ENCODE measurements at places on chromosomes 5 and 9.
A peak's percentile ranks its signal among the peaks of the same experiment; 100 is the strongest.

- no peak for DNase-seq
- H3K4me3 ChIP-seq: no peak overlapping the region
- no peaks in the 10 kb centered on the region for H3K36me3 ChIP-seq
Observed at GRCh38 chr5:119033135-119033534, 37.8 kb upstream of the DMXL1 start.

DNA sequence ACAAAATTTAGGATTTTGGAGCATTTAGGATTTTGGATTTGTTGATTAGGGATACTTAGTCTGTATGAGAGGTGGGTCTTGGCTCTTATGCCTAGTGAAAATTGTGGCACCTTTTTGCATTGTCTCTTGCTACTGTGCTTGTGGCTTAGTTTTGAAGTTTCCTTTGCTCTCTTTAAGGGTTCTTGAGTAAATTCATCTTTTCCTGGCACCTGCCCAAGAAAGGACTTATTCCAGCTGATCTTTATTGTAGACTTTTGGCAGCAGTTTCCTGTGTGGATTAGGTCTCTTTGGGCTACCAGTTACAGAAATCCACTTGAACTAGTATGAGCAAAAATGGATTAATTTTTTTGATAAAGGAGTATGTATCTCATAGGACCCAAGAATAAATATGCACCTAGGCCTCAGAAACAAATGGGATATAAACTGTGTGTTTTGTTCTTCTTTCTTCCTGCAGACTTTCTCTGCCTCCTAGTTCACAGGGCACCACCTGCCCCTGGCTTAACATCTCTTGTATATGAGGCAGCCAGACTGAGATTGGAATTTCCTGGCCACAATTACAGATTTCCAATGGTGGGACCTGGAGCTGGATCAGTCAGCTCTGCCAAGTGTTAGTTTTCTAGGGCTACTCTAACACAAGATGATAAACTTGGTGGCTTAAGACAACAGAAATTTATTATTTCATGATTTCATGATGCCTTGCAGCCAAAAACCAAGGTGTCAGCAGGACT is 44.6 kb downstream of the FOCAD start:
- H3K36me3 ChIP-seq: 0 out of 2 replicates have a peak, but pooled peaks cover 2% of the 10 kb centered on the region
- no peak for DNase-seq
- H3K27me3 ChIP-seq: no peaks in the 10 kb centered on the region
- H3K4me3 ChIP-seq: no peak overlapping the region
- peaks cover 15% of the 10 kb centered on the region for H3K4me1 ChIP-seq
- H3K27ac ChIP-seq: no peak overlapping the region

DNA sequence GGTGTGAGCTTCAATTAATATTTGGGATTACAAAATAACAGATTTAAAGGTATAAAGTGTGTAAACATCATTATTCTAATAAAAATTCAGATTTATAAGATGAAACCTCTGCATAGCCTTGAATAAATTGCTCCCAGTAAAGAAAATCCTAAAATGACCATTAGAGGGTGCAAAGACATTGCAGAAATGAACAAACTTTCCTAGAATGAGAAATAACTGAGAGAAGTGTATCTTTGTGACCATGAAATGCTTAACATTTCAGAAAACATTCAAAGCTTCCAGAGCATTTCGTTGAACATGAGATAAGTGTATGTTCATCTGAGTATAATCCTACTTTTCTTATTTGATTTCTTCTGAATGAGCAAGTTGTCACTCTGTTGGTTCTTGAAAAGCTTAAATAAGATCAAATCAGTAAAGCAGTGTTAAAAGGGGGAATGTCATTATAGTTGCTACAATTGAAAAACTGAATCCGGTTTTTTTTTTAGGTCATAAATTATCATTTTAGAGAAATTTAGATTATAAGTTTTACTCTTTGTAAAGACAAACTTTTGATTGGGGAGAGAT is 24.7 kb upstream of the NUDT12 start:
- H3K27ac ChIP-seq: no peak overlapping the region
- H3K4me3 ChIP-seq: no peak overlapping the region

DNA sequence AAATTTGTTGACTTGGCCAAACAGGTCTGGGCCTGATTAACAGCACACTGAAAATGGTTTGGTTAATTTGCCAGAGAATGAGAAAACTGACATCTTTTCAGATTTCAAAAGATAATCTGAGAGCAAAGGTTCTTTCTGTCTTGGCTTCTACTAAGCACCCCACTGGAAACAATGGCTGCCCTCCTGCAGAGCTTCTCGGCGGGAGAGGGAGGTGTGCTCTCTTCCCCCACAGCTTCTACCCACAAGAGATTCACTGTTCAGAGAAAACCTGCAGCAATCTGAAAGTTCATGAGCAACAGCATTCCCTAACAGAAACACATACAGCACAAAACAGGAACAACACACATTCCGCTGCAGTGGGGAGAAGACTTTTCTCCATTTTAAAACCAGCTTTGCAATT is 3.0 kb downstream of the DNAH5 start:
- no peaks in the 10 kb centered on the region for H3K36me3 ChIP-seq
- H3K4me1 ChIP-seq: no peaks in the 10 kb centered on the region
- no peak overlapping the region for H3K4me3 ChIP-seq
- no peak overlapping the region for H3K27ac ChIP-seq
- H3K27me3 ChIP-seq: no peaks in the 10 kb centered on the region
- DNase-seq: no peak

GRCh38 chr5:36724467-36725332 is 118.3 kb downstream of the SLC1A3 start:
- H3K4me1 ChIP-seq: peaks cover 3% of the 10 kb centered on the region
- no peaks in the 10 kb centered on the region for H3K36me3 ChIP-seq
- H3K27me3 ChIP-seq: peaks cover 3% of the 10 kb centered on the region
- no peak for DNase-seq
- H3K27ac ChIP-seq: no peak overlapping the region

DNA sequence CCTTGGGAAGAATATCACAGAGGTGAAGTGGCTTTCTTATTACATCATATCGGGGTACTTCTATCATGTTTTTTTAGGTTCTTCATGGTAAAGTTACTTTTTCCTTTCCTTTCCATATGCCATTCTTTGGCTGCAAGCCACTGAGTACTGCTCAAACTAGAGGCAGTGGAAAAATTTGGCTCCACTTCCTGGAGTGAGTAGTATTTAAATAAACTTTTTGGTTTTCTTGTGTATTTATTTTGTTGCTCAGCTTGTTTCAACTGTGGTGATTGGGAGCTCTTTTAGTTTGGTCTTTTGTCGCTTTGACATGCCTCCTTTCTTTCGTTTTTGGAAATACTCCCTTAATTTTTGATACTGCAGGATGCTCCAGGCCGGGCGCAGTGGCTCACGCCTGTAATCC is 69.8 kb downstream of the WDR70 start:
- H3K4me3 ChIP-seq: no peak overlapping the region
- no peak overlapping the region for H3K27ac ChIP-seq
- H3K4me1 ChIP-seq: no peaks in the 10 kb centered on the region
- no peak for DNase-seq
- no peaks in the 10 kb centered on the region for H3K27me3 ChIP-seq

DNA sequence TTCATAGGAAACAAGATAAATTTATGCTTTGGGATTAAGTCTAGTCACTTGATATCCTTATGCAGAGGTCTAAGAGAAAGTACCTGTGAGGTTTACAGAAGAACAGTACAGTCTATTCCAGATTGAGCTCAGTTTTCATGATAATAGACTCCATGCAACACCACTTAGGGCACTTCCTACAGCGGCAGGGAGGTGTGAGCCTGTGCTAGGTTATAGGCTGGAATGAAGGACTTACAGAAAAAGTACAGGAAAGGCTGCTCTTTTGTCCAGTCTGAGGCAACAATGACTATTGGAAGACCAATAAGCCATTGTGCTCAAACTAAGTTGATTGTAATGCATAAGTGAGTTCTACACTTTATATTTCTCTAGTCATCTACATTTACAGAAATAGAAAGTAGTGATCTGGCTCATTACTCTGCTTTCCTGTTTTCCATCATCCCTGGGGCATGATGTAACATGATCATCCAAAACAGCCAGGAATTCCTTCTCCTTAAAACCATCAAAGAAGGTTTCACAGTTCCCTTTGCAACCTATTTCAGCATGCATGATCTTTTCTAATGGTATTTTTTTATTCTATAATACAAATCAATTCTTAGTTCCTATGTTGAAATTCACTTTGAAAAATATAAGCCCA is 322.8 kb downstream of the SLF1 start:
- DNase-seq: no peak
- H3K27me3 ChIP-seq: no peaks in the 10 kb centered on the region
- no peaks in the 10 kb centered on the region for H3K4me1 ChIP-seq
- H3K4me3 ChIP-seq: no peak overlapping the region
- peaks cover 4% of the 10 kb centered on the region for H3K36me3 ChIP-seq

GRCh38 chr9:133656211-133657119 is 20.3 kb downstream of the DBH start:
- H3K4me3 ChIP-seq: no peak overlapping the region
- H3K27me3 ChIP-seq: no peaks in the 10 kb centered on the region
- no peaks in the 10 kb centered on the region for H3K36me3 ChIP-seq
- no peaks in the 10 kb centered on the region for H3K4me1 ChIP-seq

- no peaks in the 10 kb centered on the region for H3K36me3 ChIP-seq
- no peak for DNase-seq
- H3K4me1 ChIP-seq: no peaks in the 10 kb centered on the region
- no peak overlapping the region for H3K27ac ChIP-seq
- no peaks in the 10 kb centered on the region for H3K27me3 ChIP-seq
Observed at GRCh38 chr9:94900222-94901018, 173.9 kb downstream of the AOPEP start.

GRCh38 chr5:67248703-67249589 is 52.3 kb upstream of the CD180 start:
- H3K27ac ChIP-seq: peak overlapping the region; percentile 32
- no peaks in the 10 kb centered on the region for H3K27me3 ChIP-seq
- peaks cover 36% of the 10 kb centered on the region for H3K4me1 ChIP-seq
- no peak overlapping the region for H3K4me3 ChIP-seq
- no peaks in the 10 kb centered on the region for H3K36me3 ChIP-seq
- DNase-seq: peak; percentile 30

- H3K36me3 ChIP-seq: no peaks in the 10 kb centered on the region
- H3K4me1 ChIP-seq: no peaks in the 10 kb centered on the region
- no peak for DNase-seq
- no peak overlapping the region for H3K4me3 ChIP-seq
- H3K27me3 ChIP-seq: no peaks in the 10 kb centered on the region
- no peak overlapping the region for H3K27ac ChIP-seq
Observed at GRCh38 chr9:130345897-130346385, 80.4 kb downstream of the HMCN2 start.

GRCh38 chr9:36315283-36315682 is 57.0 kb upstream of the GNE start:
- H3K27ac ChIP-seq: no peak overlapping the region
- no peaks in the 10 kb centered on the region for H3K4me1 ChIP-seq
- H3K27me3 ChIP-seq: no peaks in the 10 kb centered on the region
- no peaks in the 10 kb centered on the region for H3K36me3 ChIP-seq
- no peak overlapping the region for H3K4me3 ChIP-seq

- no peaks in the 10 kb centered on the region for H3K27me3 ChIP-seq
- H3K36me3 ChIP-seq: peaks cover 32% of the 10 kb centered on the region
- H3K27ac ChIP-seq: peak overlapping the region; percentile 99
- H3K4me1 ChIP-seq: peaks cover 90% of the 10 kb centered on the region
- DNase-seq: peak; percentile 97
Observed at GRCh38 chr5:139388198-139388821, 1.4 kb downstream of the MZB1 start.

DNA sequence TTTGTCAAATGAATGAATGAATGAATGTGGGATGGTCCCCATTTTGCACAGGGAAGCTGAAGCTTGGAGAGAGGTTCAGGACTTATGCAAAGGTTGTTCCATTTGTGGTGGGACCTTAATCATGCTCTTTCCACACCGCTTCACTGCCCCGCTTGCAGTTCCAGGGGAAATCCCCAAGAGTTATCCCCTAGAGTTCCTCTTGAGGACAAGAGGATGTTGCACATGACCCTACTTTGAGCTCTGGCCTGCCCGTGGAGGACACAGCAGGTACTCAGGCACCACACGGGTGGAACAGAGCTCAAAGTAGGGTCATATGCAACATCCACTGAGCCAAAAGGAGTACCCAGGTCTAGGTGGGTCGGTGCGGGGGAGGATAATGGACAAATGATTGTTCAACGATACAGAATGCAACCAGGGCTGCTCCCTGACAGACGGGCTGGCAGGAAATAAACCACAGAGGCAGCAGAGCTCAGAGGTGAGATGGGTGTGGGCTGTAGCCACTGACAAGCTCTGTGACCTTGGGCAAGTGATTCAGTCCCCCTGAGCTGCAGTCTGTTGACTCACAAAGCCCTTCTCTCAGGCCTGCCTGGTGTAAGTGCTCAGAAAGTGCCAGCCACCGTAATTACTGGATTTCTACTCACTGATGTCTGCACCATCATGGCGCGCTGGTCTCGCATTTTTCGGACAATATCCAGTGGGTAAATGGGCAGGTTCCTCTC is 60.3 kb upstream of the EPB41L4B start:
- no peaks in the 10 kb centered on the region for H3K4me1 ChIP-seq
- H3K27ac ChIP-seq: no peak overlapping the region
- peaks cover 42% of the 10 kb centered on the region for H3K36me3 ChIP-seq
- H3K4me3 ChIP-seq: no peak overlapping the region
- no peak for DNase-seq

GRCh38 chr5:132662925-132663770 is 5.2 kb downstream of the IL13 start:
- no peaks in the 10 kb centered on the region for H3K27me3 ChIP-seq
- no peak overlapping the region for H3K27ac ChIP-seq
- H3K36me3 ChIP-seq: no peaks in the 10 kb centered on the region
- no peak overlapping the region for H3K4me3 ChIP-seq
- 0 out of 2 replicates have a peak, but pooled peaks cover 3% of the 10 kb centered on the region for H3K4me1 ChIP-seq

DNA sequence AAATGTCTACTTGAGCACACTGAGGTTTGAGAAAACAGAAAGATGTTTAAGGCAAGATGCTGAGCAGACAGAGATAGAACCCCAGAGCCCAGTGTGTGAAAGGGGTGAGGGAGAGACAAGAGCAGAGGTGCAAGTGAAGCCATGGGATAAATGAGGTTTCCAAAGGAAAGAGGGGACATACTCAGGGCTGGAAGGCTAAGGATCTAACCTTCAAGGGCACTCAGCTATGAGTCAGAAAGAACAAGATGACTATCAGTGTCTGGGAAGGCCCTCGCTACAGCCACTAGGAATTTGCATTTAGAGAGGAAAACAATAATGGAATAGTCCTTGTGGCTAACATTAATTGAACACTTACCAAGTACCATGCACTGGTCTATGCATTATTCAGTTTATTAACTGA is 113.7 kb downstream of the HTR4 start:
- no peak overlapping the region for H3K4me3 ChIP-seq
- DNase-seq: no peak
- H3K4me1 ChIP-seq: no peaks in the 10 kb centered on the region
- no peak overlapping the region for H3K27ac ChIP-seq
- no peaks in the 10 kb centered on the region for H3K27me3 ChIP-seq

- H3K36me3 ChIP-seq: peaks cover 56% of the 10 kb centered on the region
- no peak for DNase-seq
- H3K4me3 ChIP-seq: no peak overlapping the region
Observed at GRCh38 chr9:125329978-125330377, 68.4 kb downstream of the GAPVD1 start.

DNA sequence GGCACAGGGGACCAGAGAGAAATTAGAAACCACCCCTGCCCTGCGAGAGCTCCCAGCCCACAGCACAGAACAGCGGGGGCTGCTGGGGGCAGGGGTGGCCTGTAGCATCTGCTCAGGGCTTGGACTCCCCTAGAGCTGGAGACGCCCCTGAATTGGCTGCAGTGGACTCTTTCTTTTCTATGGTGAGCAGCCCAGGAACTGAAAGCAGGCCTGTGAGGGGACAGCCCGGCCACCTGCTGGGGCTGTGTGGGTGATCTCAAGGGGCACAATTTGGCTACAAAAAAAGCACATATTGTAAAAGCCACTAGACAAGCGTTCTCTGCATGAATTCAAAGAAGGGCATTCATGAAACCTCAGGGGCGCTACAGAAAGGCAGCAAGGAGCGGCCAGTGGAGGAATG is 57.5 kb upstream of the ICE1 start:
- no peak for DNase-seq
- H3K4me1 ChIP-seq: no peaks in the 10 kb centered on the region
- H3K36me3 ChIP-seq: no peaks in the 10 kb centered on the region
- H3K27ac ChIP-seq: no peak overlapping the region
- H3K4me3 ChIP-seq: no peak overlapping the region
